Body of pancreas (tissue), 4 donors: ENCODE measurements at places on chromosomes 3 and 15.

GRCh38 chr3:42711491-42712343 lies 9.1 kb upstream of the HHATL start:
- DNase-seq, result no peak

GRCh38 chr3:128498127-128498626 lies 5.2 kb upstream of the GATA2 start:
- DNase-seq, result no peak

DNA sequence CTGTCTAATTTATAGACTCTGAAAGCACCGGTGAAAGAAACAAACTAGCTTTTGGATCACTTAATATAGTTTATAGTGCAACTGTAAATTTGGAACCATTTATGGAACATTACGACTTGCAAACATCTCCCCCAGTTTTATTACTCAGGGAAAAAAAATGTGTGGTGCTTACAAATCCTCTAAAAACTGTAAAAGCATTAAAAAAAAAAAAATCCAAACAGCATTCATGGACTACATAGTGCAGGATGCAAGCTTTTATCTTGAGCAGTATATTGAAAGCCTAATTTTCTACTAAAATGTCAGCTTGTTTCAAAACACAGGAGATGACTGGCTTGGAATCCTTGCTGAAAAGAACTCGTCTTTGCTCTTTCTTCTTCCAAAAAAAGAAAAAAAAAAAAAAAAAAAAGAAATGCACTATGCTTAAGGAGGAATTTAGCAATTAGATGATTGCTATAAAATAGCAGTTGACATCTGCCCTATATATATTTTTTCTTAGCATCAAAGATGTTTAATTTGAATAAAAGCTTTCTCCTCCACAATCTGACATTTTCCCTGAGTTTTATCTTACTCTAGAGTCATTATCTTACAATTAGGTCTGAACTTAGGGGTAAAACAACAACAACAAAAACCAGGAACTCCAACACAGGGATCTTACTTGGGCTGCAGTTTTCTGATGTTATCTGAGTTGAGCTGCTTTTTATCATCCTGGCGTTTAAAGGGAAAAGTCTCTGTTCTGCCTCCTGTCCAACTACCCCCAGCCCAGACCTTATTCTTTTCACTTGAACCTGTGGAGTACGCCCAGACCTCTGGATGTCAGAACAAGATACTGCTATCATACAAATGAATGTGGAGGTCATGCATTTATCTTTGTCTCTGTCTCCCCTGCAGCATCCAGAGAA lies 62.6 kb upstream of the PDZRN3 start:
- DNase-seq, result no peak

DNA sequence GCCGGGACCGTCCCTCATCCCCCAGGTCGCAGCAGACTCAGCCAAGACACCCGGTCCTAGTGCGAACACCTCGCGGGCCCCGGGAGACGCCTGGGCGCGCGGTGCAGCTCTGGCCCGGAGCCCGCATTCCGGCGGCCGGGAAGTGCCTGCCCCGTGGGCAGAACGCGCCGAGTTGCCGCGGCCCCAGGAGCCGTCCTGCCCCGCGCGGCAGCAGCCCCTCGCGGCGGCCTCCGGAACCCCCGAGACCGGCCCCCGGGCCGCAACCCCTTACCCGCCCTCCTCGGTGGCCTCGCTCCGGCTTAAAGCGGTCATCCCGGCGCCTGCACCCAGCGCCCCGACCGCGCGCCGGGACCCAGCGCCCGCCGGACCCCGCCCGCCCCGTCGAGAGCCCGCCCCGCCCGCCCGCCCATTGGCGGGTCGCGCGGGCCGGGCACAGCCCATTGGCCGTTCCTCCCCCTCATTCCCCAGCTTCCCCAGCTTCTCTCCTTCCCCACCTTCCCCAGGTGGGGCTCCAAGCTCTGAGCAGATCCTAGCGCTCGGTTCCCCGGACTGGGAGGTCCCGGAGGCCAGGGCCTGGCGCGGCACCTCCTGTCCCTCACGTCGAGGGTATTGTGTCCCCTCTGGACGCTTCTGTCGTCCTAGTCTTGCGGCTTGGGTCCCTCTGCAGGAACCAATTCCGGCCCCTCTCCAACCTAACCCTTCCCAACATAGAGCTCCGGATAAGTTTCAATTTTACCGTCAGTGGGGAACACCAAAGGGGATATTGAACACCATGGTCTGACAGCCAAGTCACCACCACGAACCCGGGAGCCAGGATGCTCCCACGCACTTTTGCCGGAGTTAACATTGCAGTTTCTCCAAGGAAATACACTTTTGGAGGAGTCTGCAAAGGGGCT lies at the start of gene GRAMD2A:
GRAMD2A (minus strand) TSS at position 328 of the 896 bp plus-strand sequence.
- peak; percentile 30 for DNase-seq

- DNase-seq, result no peak
Measured at GRCh38 chr15:39747326-39747725, 35.3 kb downstream of the FSIP1 start.

DNA sequence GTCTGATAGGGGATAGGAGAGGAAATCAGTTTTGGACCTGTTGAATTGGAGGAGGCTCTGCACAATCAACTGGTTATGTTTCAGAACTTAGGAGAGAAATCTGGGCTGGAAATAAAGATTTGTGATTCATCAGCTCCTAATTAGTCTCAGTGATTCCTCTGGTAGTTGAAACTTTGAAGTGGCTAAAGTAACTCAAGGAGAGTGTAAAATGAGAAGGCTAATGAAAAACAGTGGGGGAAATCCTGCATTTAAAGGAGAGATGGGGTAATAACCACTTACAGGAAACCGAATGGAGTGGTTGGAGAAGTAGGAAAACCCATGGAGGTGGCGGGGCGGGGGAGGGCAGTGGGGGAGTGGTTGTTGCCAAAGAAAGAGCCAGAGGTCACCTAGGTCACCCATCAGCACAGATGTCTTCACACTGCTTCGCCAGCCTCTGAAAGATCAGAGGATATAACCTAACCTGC lies 32.6 kb downstream of the MAP2K5 start:
- no peak for DNase-seq

DNA sequence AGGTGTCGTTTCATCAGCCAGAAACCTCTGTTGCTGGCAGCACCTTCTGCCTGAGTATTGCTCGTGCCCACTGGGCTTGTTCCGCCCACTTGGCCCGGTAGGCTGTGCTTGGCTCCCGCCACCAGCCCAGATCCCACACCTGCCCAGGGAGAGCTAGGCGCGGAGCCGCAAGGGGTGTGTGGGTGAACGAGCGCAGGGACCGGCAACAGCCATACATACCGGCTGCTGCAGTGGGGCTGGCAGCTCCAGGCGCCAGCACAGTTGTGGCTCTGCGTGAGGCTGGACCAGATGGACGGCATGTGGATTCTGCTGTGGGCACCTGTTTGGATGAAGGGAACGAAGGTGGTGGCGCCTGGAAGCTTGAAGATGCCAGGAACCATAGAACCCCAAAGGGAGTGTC lies 331.5 kb upstream of the MCTP2 start:
- DNase-seq, result no peak

GRCh38 chr3:33363113-33363800 lies 76.9 kb downstream of the UBP1 start:
- no peak for DNase-seq

DNA sequence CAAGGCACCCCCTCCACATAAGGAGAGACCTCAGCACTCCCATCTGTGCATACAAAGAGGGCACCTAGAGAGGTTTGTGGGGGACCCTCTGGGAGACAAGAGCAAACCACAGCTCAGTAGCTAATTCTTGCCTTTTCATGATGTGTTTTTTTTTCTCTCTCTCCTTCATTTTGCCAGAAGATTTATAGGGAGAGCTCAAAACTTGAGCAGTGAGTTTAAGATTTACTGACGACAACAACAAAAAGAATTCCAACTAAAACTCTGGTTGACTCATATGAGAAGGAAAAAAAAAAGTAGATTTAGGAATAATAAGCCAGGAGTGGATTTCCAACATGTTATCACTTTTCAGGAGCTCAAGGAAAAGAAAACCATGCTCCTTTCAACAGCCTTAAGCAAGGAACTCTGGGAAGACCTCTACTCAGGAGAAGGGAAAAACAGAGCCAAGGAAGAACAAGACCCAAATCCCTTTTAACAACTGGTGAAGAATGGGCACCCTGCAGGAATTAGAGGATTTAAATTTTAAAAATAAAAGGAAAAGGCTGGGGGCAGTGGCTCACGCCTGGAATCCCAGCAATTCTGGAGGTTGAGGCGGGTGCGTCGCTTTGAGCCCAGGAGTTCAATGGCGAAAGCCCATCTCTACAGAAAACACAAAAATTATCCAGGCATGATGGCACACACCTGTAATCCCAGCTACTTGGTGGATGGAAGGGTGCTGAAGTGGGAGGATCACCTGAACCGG lies 58.2 kb upstream of the RAD18 start:
- DNase-seq, result no peak

GRCh38 chr3:169673521-169673920 lies 10.0 kb upstream of the MECOM start:
- no peak for DNase-seq

DNA sequence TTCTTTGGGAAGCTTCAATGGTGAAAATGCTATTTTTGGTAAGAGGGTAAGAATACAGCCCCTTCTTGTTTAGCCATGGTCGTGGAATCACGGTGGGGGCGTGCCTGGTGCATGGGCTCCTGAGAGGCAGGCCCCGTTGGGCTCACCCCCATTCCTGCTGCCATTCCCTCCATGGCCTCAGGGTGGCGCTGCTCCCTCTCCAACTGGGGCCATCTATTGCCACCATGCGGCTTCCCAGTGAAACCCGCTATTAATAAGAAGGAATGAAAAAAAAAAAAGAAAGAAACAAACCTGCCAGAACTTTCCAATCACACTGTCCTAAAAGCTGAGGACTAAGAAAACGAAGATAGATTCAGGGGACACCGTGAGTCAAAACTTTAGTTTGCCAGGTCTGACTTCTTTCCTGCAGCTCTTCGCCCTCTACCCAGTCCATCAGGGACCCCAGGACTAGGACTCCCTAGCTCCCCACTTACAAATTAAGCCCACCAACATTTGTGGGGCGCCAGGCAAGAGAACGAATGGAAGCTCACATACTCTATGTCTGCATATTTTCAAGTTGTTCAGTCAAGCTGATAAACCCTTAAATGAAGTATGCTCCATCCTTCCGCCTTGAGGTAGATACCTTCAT lies 30.6 kb upstream of the ABHD2 start:
- peak; percentile 89 for DNase-seq

- no peak for DNase-seq
Measured at GRCh38 chr15:89132611-89133507, 44.6 kb downstream of the ABHD2 start.

DNA sequence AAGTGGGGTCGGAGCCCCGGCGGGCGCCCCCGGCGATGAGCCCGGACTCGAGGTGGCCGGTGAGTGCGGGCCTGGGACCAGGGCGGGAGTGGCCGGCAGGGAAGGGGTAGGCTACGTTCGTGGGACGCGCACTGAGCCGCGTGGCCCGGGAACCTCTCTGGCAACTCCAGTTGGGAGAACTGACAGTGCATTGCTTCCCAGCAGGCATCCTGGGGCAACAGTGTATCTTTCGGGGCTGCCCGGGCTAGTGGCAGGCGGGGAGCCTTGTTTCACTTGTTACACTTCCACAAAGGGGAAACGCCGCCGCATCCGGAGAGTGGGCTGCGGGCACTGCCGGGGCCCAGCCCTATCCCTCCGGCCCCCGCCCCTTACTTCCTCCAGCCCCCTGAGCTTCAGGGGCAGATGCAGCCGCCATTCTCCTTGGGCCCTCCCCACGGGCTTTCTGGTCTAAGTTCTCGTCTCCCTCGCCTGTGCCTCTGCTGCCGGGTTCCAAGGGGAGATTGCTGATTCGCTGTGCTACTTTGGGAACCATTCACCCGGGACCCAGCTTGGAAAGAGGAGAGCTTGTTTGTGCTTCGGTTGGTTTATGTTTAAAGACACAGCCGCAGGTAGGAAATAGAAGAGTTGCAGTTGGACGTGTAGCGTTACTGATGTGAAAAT lies 675 bp downstream of the BRPF1 start:
- DNase-seq, result peak; percentile 27

DNA sequence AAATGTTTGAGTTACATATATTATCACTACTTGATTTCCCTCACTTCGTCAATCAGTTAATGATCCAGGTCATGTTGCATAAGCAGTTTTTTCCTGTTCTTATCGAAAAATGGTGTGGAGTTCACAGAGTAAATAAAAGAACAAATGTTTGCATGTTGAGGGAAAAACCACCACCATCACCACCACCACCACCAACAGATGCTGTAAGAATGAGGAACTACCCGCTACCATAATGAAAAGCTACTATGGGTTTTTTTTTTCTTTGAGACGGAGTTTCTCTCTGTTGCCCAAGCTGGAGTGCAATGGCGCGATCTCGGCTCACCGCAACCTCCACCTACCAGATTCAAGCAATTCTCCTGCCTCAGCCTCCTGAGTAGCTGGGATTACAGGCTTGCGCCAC lies 27.6 kb downstream of the RUBCN start:
- DNase-seq, result no peak

DNA sequence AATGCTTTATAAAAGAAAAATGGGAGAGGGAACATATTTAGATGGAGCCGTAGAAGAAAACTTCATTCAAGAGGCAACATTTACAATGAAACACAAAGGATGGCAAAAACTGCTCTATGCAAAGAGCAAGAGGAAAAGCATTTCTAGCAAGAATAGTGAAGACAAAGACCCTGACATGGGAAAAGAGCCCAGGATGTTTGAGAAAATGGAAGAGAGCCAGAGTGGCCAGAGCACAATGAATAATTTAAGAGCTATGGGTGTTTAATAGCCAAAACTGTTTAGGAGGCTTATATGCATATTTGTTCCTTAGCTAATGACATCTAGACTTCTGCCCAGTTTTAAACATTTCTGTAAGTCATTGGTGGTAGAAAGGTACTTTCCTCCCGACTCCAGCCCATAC lies 25.4 kb upstream of the SEMA6D start:
- no peak for DNase-seq

DNA sequence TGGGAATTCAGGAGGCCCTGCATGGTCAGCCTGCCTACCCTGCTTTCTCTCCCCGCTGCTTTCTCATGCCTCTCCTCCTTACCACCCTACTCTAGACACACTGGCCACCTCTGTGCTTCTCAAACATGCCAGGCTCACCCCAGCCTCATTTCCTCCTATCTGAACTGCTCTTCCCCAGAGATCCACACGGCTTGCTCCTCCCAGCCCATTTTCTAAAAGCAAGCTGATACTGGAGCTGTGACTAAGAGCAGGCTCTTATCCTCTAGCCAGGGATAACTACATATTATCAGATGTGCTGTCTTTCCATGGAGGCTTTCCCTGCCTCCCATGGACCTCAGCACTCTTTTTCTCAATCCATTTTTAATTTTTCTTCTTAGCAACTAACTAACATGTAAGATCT lies 85.9 kb downstream of the BOC start:
- no peak for DNase-seq

GRCh38 chr15:96049323-96049722 lies 281.2 kb upstream of the NR2F2 start:
- no peak for DNase-seq
